ENCODE measurements at places on chromosomes 5 and 9. TPM values are rescaled to one million over a fixed set of nuclear protein-coding genes. Genes with fewer than 3 reads are reported as not detected.

SLC6A7 gene
- polyA plus RNA-seq: 0.30 TPM

RASGEF1C gene
- polyA plus RNA-seq: 3.5 TPM

ACOT12 gene
- 0.22 TPM for polyA plus RNA-seq

CCDC192 gene
- 0.48 TPM for polyA plus RNA-seq

WDR38 gene
- polyA plus RNA-seq: 0.11 TPM

RC3H2 gene
- 30.4 TPM for polyA plus RNA-seq

Data from forelimb muscle (tissue), 1 donor.